Stimulated activated naive CD4-positive, alpha-beta T cell treated with Interleukin-2 at 50 U/mL for 16 hours (primary cell): ENCODE measurements at places on chromosomes 6 and 20.

- DNase-seq = no peak
These were observed 30.1 kb upstream of the SH3BGRL2 start for GRCh38 chr6:79600812-79601609.

DNA sequence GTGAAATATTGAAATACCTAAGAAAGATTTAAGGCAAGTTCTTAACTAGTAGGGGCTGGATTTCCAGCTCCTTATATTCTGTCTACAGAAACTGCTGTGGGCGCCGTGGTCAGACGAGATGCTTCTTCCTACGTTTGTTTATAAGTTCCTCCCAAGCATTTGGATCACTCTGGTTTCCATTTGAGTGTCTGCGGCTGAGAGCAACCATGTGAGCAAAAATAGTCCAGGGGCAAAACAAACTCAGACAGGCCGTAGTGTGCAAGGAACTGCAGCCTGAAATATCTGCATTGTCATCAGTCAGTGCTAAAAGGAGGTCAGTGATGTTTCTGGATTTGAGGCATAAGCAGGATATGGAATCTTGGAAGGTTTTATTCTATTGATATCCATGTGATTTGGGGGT is 485.9 kb upstream of the JAG1 start:
- DNase-seq = no peak

- DNase-seq = no peak
These were observed 47.4 kb downstream of the HDAC2 start for GRCh38 chr6:113923526-113923925.

DNA sequence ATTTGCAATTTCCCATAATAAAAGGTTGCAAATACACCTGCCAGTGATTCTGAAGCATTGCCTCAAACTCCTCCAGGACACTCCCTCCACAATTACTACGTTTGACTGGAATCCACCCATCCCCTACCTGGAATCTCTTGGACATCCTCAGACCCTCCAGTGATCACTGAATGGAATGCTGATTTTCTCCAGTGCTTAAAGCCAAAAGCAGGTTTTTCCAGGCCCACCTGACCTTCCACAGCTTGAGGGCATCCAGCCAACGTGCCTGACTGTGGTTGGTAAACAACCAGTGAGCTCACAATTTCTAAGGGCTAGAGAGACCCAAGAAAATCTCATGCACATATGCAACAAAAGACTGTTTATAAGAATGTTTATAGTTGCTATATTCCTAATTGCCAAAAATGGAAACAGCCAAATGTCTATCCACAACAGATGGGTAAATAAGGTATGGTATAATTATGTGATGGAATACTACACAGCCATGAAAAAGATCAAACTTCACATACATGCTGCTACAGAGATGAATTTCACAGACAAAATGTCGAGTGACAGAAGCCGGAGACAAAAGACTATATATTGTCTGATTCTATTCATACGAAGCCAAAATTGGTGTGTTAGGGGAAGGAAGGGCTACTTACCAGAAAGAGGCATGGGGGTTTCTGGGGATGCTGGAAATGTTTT is 147.1 kb upstream of the RREB1 start:
- no peak for DNase-seq

DNA sequence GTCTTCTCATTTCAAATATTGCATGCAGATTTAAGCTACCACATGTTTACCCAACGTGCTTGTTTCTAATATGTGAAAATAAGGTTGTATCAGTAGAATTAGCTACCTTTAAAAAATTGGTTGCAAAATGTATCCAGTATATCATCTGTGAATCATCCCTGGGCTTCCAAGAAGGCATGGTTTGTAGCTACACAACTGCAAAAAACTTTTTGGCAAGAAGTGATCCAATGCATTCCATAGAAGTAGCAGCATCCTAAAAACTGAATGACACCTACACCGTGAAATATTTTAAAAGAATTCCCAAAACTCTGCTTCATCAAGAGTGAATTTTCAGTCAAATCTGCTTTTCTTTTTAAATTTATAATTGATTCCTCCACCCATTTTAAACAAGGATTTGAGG is 89.1 kb downstream of the AIG1 start:
- DNase-seq = no peak

GRCh38 chr6:40806256-40806864 is 219.2 kb upstream of the LRFN2 start:
- DNase-seq = no peak

- DNase-seq = no peak
These were observed 5.1 kb upstream of the TMEM244 start for GRCh38 chr6:129866256-129866655.

DNA sequence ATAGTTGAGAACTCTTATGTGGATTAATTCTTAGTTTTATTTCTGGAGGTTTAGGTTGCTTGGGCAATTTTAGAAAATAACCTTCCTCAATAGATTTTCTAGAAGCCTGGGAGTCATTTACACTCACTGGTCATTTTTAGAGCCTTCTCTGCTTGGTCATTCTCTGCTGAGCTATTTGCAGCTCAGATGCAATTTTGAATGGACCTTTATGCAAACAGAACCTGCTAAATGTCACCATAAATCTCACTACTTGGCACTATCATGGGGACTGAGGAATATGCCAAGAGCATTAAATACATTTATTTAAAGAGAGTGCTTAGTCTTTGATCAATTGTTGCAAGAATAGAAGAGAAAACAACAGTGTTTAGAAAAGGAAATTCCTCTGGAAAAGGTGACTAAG is 154.0 kb downstream of the CLVS2 start:
- no peak for DNase-seq

- no peak for DNase-seq
These were observed 88.3 kb downstream of the CEBPB start for GRCh38 chr20:50278684-50279531.

- no peak for DNase-seq
These were observed 98.1 kb downstream of the HIVEP2 start for GRCh38 chr6:142846883-142847287.

- DNase-seq = no peak
These were observed 113.0 kb upstream of the RREB1 start for GRCh38 chr6:6994796-6995195.

GRCh38 chr20:7866285-7866684 is 74.0 kb downstream of the HAO1 start:
- no peak for DNase-seq

DNA sequence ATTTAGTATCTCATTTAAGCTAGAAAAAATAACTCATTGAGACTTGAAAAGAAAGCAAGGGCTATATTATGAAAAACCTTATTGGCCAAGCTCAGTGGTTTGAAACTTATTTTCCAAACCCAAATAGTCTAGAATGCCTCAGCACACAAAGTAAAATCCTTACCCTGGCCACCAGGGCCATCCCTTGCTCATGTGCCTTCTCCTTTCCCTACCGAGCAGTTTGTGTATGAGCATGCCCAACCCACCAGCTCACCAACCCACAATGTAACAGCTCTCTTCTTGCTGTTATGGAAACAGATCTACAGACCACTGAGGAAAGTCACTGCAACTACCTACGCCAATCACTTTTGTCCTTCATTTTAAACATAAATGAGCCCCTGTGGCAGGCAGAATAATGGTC is 79.6 kb upstream of the CARMIL1 start:
- no peak for DNase-seq

GRCh38 chr6:150535818-150536220 is 63.9 kb upstream of the PLEKHG1 start:
- no peak for DNase-seq

- no peak for DNase-seq
These were observed 849 bp downstream of the GSTA4 start for GRCh38 chr6:52994031-52994838.

- DNase-seq = peak; percentile 25
These were observed 268.8 kb downstream of the TMEM242 start for GRCh38 chr6:157054531-157054979.

DNA sequence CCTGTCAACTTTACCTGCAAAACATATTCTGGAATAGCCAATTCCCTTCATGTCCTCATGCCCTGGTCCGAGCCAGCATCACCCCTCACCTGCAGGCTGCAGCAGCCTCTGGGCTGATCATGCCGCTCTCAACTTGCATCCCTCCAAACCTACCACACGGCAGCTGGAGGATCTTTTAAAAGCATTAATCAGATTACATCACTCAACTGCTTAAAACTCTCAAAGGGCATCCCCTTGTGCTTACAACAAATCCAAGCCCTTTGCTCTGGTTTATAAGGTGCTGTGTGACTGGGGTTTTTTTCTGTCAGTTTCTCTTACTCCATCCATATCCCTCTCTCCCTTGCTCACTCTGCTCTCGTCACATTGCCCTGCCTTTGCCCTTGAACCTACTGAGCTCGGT is 24.0 kb downstream of the CD40 start:
- DNase-seq = no peak

GRCh38 chr6:11232770-11233626 is 530 bp upstream of the NEDD9 start:
- DNase-seq = no peak

DNA sequence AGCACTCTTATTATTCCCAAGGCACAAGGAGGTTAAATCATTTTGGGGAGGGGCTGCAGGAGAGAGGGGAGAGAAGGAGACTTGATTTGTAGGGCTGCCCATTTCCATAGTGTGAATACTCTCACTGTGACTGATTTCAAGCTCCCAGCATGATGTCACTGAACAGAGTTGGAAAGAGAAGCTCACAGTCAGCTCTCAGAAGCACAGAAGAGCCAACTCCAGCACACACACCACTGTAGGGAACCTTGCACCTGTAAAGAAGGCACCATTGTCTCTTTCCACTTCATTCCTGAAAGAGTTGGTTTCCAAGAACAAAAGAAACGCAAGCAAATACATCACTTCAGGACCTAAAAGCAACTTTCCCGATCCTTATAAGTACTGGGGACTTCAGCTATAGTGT is 12.7 kb upstream of the STK35 start:
- DNase-seq = no peak

DNA sequence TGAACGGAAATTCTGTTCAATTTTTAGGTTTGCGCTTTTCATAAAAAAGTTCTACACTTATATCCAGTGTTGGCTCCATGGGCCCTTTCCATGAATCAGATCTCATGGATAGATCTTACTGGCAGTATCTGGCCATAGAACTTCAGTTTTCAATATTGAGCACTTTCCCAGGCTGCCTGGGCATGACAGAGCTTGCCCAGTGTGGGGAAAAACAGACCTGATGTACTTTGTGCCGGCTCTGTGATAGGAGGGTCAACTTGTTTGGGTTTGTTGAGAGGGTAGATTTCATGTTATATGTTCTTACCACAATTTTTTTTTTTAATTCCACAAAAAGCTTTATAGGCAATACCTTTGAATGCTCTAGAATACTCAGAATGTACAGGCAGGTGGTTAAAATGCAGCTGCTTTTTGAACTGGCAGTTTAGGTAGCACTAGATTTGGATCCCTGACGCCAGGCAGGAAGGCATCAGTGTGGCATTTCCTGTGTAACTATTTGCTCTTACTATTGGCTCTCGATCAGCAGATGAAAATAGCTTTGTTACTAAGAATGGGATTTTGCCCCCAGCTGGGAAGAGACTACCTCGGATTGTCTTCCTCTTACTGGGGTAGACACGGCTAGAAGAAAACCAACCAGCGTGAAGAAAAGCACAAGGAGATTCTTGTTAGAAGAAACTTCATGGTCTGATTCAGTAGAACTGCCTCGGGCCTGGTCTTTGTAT is 404.9 kb upstream of the SOX4 start:
- DNase-seq = no peak

- DNase-seq = no peak
These were observed 59.0 kb downstream of the CD164 start for GRCh38 chr6:109323241-109323640.

DNA sequence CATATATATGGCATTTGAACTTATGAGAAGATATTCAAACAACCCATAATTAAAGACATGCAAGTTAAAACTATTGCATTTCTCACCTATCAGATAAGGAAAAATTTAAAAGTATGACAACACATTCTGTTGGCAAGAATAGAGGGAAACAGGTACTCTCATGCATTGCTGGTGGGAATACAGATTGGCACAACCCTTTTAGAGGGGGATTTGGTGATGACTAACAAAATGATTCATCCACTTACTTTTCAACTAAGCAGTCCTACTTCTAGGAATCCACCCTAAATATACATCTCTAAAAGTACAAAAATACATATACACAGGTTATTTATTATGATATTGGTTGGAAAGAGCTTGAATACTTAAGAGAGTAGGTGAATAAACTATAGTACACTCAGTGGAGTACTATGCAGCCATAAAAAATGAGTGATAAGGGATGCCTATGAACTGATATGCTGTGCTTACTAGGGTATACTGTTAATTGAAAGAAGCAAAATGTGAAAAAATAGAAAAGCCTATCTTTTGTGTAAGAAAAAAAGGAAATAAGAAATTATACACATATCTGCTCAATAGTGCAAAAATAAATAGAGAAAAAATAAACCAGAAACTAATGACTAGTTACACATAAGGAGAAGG is 42.2 kb downstream of the ADAT2 start:
- no peak for DNase-seq

DNA sequence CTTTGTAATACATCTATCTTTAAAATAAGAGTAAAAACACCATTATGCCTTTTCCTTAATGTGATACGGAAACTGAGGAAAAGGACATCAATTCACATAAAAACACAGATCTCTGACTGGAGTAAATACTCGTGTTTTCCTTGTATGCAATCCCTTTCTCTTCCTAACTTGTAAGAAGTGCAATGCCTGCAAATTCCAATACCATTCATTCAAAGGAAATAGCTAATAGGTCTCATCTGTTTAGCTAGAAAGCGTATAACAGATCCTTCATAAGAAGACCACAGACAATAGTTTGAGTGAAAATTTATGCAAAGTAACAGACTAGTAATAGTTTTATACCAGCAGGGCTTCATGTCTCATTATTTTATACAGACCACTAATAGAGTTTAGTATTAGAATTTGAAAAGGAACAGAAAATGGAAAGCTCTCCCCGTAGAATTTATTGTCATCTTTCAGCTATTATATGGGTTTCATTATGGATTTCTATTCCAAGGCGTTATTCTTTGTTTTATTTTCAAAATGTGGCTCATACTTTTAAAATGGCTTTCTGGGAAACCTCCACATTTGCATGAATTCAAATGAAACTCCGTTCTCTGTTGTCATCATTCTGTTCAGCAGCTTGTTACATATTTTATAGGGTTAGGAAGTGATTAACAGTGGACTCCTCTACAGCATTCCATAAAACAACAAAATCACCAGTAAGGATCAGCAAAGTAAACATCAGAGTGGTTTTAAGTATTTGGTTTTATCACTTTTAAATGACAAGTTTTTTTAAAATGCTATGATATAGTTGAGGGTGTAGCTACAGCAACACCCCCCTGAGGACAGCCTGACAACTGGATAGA is 186.7 kb downstream of the BTBD9 start:
- no peak for DNase-seq
